ENCODE measurements at places on chromosomes 2 and 18.

DNA sequence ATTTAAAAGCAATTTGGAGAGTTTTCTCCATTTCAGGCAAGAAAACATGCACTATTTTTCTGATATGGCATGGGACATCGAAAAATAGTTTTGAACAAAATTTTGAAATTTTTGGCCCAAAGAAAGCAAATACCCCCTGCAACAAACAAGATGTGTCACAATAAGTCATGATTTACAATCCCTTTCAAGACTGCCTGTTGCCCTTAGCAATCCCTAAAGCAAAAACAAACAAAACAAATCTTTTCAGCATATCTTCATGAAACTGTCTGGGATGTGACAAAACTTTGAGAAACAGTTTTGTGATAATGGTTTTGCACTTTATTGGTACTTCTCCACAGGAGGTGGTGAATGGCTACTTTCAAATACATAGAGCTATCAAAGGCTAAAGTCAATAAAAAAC is 1888.7 kb upstream of the PIK3C3 start:
- DNase-seq, result no peak

DNA sequence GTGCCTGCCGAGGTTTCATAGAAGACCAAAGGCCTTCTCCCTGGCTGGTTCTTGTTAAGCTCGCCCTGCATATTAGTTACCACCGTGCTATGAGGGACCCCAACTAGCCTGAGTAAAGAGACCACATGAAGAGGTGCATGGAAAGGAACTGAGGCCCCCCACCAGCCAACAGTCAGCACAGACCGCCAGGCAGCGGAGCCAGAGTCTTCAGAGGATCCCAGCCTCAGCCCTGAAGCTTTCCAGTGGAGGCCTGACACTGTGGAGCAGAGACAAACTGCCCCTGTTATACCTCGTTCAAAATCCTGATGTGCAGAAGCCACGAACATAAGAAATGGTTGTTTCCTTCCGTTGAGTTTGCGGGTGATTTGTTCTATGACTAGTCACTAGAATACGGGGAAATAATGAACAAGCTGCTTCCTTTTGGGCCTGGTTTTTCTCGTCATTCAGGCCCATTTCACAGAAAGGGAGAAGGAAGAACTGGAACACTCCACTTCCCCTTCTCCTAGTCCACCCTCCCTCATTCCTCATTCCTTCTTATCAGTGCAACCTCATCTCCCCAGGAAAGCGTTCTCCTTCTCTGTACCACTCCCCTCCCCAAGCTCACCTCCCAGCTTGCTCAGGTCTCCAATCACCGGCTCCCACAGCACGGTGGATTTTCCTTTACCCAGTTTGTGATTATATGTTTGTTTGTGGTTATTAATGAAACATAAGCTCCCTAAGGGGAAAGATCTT is 3.0 kb upstream of the GLI2 start:
- DNase-seq, result no peak

DNA sequence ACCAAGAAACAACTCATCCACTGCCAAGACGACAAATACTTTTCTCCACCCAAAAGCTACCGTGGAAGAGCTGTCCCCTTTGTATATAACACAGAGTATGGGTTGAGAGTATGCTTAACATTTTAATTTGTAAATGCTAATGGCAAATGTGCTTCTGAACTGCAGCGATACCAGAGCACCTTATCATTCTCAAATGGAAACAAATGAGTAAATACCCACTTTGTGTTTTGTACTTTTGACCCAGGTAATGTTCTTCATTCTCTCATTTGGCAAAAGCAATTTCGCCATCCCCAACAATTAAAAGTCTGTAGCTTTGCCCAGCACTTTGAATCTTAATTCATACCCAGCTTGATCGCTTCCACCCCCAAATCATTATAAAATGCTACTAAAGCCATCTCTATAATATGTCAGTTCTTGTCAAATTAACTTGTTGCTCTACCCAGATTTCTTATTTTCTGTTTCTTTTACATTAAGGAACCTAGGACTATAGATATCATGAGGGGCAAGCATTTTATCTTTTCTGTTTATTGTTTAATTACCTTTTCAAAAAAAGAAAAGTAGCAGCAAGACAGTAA is 6.2 kb upstream of the POU3F3 start:
- DNase-seq, result no peak

DNA sequence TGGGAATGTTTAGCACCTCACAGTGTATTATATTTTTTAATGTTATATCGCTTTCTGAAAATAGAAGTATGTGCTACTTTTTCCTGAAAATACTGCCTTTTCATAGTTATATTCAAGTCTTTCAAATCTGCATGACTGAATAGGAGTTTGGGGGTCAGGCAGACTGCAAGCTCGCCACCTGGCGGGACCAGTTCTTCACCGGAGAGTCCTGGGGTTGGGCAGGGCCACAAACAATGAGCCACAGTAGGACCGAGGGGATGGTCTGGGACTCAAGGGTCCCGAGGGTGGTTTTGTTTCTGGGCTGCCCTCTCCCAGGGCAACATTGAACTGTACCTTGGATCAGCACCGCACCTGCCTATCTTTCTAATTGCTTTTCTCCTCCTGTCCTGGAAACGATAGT is 70.6 kb downstream of the VWA3B start:
- DNase-seq, result no peak

DNA sequence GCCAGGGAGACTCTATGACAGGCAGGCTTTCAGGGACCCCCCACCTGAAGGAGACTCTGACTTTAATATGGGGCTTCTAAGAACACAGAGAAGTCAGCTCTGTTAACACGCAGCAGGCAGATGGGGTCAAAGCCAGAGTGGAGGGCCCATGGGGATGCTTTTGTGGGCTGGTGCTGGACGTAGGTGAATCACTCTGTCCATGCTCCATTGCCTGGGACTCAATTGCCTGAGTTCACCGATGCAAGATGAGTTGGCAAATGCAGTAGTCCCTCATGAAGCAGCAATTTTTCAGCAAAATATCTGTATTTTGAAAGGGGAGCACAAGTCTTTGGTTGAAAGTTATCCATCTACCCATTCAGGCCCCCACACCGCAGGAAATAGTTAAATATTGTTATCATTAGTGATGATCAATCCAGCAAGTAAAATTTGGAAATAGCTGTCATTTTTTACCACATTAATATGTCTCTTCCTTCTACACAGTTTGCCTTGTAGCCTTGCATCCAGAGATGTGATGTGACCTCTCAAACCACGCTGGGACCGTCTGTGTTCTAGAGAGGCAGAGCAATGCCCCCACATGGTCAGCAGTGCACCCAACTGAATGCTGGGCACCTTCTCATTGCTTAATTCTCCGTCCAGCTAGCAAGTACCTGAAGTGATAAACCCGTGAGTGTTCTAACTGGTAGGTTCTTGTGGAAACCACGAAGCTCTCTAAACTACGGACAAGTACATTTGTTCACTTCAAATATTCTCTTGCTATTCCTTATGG is 34.8 kb upstream of the FAM110C start:
- DNase-seq, result no peak

DNA sequence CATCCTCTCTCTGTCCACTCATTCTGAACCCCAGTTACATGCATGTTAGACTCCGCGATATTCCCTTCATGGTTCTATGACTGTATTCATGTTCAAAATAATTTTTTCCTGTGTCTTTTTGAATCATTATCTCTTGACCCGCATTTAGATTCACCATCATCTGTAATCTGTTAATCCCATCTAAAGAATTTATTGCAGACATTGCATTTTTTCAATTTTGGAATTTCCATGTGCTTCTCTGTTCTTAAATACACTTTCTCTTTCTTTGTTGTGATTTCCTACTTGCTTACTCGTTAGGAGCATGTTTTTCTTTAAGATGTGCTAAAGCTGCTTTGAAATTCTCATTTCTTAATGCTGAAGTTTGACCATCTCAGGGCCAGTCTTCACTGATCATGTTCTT is 122.2 kb downstream of the ATP9B start:
- no peak for DNase-seq

- DNase-seq, result no peak
Measured at GRCh38 chr2:150282357-150282756, 205.1 kb downstream of the RND3 start.

DNA sequence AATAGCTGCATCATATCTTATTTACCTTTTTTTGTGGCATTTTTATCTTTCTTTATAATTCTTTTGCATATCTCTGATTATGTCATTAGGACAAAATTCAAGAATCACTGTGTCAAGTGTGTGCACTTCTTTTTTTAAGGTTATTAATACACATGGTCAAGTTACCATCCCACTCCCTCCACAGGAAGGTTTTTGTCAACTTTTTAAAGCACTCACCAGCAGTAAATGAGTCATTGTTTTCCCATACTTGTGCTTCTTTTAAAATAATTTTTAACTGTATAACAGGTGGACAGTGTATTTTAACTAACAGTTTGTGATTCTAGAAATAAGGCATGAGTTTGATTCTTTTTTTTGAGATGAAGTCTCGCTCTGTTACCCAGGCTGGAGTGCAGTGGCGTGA is 45.7 kb upstream of the FAM171B start:
- no peak for DNase-seq

- no peak for DNase-seq
Measured at GRCh38 chr2:140565756-140566155, 1565.1 kb downstream of the LRP1B start.

GRCh38 chr2:191355170-191355758 is 110.1 kb downstream of the MYO1B start:
- no peak for DNase-seq

- no peak for DNase-seq
Measured at GRCh38 chr2:152454960-152455359, 120.0 kb downstream of the FMNL2 start.

GRCh38 chr2:635687-636621 is 41.3 kb downstream of the TMEM18 start:
- DNase-seq, result no peak

DNA sequence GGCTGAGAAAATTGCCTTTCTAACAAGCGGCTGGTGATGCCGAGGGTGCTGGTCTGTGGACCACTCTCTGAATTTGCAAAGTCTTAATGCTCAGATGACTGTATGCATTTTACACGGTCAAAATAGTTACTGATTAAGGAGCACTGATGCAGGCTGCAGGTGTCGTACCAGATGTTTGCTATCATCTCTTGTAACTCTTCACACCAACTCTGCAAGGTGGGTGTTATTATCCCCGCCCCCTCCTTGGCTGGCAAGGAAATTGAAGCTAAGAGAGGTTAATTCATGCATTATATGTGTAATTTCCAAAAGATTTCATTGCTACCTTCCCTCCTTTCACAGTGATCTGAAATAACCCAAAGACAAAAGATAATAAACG is 13.0 kb upstream of the LBH start:
- no peak for DNase-seq

DNA sequence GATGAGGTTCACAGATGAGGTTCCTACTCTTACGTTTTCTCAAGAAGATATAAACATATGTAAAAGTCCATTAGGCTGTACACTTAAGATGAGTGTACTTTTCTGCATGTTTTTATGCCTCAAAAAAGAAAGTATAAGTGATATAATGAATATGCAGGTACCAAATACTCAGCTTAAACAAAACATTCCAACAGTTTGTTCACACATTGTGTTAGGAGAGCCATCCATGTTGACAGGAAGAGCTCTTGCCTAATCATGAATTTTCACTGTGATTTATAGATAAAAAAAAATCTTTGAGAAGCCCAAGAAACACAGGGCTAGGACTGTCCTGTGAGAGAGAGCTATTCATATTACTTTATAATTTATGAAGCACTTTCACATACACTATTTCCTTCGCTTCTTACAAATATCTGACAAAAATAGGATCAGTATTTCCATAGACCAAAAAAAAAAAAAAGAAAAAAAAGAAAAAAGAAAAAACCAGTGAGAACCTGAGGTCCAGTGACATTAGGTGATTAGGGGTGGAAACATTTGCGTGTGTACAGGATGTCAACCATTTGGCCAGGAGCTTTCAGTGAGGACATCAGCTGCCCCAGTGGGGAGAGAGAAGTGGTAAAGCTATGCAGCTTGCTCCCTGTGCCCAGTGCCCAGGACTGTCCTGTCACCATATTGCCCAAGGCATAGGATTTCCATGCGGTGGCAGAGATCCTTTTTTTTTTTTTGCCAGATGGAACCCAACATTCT is 38.7 kb downstream of the BUB1 start:
- no peak for DNase-seq

GRCh38 chr18:57220930-57221483 is 74.1 kb downstream of the BOD1L2 start:
- DNase-seq, result no peak

GRCh38 chr2:241835611-241836010 is 23.1 kb downstream of the PDCD1 start:
- DNase-seq, result no peak

GRCh38 chr2:31256611-31257382 is 22.8 kb downstream of the EHD3 start:
- no peak for DNase-seq

DNA sequence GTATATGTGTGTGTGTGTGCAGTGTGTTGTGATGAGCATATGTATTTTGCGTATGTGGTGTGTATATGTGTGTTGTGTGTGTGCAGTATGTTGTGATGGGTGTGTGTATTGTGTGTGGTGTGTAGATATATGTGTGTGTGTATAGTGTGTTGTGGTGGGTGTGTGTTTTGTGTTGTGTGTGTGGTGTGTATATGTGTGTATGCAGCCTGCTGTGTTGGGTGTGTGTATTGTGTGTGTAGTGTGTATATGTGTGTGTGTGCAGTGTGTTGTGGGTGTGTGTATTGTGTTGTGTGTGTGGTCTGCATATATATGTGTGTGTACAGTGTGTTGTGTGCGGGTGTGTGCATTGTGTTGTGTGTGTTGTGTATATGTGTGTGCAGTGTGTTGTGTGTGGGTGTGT is 23.9 kb downstream of the ACKR3 start:
- no peak for DNase-seq

GRCh38 chr18:44061438-44061837 is 619.2 kb upstream of the SETBP1 start:
- no peak for DNase-seq

GRCh38 chr2:86785456-86785855 is 5.3 kb downstream of the CD8A start:
- DNase-seq, result no peak

GRCh38 chr2:1621501-1621900 is 122.8 kb downstream of the PXDN start:
- no peak for DNase-seq
